ENCODE measurements at places on chromosomes 3 and 15.

- no peak for DNase-seq
Measured at GRCh38 chr3:72346526-72346926, 501.7 kb downstream of the SHQ1 start.

- no peak for DNase-seq
Measured at GRCh38 chr3:2802429-2802828, 307.7 kb downstream of the IL5RA start.

GRCh38 chr15:69414701-69415167 lies 585 bp downstream of the KIF23 start:
- no peak for DNase-seq

GRCh38 chr3:9158865-9159630 lies 90.4 kb downstream of the SRGAP3 start:
- no peak for DNase-seq

GRCh38 chr15:89907289-89907688 lies 5.5 kb downstream of the ARPIN start:
- DNase-seq: no peak

DNA sequence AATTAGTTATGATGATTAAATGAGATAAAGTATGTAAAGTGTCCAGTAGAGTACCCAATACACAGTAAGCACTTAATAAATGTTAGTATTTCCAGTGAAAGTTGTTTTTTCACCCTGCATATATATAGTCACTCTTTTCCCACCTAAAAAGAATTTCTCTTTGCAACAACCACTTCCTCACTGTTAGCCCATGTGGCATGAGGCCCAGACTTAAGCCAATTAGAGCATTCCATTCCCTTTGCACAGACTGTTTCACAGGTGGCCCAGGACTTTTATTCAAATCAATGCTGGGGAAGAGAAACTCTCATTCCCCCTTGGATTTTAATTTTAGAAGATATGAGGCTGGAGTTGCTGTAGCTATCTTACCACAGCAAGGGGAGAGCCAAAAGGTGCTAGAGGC lies 3.7 kb downstream of the IFT80 start:
- no peak for DNase-seq

DNA sequence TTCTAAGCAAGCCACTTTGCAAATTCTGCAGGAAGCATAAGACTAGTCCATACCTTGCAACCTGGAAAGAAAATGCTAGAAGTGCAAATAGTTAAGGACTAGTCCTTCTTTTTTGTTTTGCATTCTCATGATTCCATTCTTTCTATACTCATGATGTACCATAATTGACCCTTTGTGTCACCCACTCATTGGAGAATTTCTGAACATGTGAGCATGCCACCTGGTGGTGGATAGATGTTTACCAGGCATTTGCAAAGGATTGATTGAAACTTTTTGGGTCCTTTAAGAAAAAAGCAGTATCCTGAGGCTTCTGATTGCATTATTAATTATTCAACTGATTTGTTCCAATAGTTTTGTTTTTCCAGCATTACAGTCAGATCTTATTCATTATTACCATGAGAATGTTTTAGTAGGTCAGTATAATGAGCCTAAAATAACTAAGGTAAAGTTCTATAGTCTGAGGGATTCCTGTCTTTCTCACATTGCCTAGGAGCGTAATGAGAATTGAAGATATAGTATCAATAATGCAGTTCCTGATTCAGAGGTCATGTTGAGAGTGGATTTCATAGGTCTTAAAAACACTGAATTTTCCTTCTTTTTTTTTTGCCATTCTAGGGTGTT lies 20.2 kb upstream of the DIPK2A start:
- no peak for DNase-seq

DNA sequence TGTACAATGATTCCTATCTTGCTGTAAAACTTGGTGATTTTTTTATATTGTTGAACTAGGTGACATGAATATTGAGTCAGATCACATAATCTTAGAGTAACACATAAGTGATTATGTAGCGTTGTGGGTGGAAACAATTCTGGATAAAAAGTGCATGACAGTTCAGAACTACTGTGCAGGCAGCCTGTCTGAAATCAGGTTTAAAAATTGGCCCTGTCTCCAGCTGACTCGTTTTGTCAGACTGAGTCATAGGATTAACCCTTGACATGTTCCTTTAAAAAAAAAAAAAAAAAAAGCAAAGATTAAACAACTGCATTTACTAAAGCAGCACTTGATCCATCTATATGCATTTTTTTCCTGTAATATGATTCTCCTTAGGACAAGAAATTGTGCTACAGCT lies 160.0 kb upstream of the CGNL1 start:
- no peak for DNase-seq

GRCh38 chr15:65050270-65050669 lies 5.1 kb downstream of the SLC51B start:
- DNase-seq: no peak

DNA sequence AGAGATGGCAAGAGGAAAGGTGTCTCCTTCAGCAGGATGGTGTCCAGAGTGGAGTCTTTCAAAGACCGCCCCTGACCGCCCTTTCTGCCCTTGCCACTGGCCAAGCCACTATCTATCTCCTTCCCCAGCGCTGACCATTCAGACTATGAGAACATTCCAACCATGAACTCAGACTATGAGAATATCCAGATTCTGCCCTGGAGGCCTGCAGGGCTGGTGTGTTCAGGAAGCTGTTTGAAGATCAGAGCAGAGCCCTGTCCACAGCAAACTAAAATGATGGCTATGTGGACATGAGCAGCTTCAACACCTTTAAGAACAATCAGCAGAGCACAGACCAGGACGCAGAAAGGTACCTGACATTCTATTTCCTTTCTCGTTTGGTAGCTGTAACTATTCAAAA lies 57.3 kb upstream of the WNT7A start:
- DNase-seq: no peak

DNA sequence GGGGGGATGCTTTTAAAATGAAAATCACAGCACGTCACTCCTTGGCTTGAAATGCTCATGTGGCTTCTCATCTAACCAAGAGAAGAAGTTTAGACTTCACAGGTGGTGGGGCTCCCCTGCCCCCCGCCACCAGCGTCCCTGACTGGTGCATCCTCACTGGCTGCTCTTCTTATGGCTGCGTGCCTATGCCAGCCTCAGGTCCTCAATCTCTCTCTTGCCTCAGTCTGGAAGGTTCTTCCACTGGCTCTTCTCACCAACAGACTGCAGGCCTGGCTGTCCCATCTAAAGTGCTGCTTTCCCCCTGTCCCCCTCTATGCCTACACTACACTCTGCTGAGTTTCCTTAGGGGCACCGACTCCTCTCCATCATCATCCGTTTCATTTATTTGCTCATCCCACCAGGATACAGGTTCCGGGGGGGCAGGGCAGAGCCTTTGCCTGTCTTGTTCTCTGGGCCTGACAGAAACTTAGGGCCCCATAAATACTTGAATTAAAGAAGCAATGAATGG lies 20.6 kb downstream of the ABTB1 start:
- DNase-seq: no peak

- DNase-seq: no peak
Measured at GRCh38 chr3:67724434-67724833, 70.0 kb upstream of the SUCLG2 start.

- no peak for DNase-seq
Measured at GRCh38 chr3:98984024-98984423, 82.5 kb upstream of the DCBLD2 start.

DNA sequence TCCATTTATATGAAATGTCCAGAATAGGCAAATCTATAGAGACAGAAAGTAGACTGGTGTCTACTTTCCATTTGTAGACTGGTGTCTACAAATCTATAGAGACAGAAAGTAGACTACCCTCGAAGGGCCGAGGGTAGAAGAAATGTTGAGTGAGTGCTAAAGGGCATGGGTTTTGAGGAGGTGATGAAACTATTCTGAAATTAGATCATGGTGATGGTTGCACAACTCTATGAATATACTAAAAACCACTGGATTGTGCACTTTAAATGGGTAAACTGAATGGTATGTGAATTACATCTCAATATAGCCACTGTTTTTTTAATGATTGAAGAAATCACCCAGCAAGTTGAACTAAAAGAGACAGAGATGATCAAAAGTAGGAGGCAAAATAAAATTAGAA lies 27.9 kb downstream of the TP53BP1 start:
- no peak for DNase-seq

- no peak for DNase-seq
Measured at GRCh38 chr3:188979669-188980310, 192.0 kb upstream of the TPRG1 start.

GRCh38 chr3:40337136-40338108 lies 27.9 kb downstream of the EIF1B start:
- no peak for DNase-seq

DNA sequence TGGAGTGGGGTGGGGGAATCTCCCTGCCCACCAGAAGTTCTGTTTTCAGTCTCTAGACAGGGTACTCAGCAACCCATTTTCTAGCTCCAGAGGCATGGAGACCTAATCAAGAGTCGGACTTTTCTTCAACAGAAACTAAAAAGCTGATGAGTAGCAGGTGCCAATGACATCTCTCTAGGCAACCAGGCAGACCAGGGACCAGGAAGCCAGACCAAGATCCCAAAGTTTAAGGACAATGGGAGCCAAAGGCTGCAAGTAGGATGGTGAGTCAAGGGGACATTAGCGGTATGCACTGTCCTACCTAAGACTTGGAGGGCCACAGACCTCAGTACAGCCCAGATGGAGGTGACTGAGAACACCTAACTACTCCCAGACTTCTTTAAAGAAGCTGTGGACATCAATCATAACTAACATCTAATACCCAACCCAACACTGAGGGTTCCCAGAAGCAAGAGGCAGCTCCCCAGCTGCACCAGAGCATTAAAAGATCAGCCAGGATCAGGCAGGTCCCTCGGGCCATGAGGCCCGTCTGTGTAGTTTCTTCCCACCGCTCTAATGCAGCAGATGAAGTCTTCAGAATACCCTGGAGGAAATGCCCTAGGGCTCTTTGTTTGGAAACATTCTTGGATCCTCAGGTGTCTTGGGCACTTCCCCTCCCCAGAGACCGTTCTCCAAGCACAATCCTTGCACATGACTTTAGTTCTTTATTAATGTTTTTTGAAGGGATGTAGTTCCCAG lies 979 bp downstream of the CCDC71 start:
- no peak for DNase-seq

DNA sequence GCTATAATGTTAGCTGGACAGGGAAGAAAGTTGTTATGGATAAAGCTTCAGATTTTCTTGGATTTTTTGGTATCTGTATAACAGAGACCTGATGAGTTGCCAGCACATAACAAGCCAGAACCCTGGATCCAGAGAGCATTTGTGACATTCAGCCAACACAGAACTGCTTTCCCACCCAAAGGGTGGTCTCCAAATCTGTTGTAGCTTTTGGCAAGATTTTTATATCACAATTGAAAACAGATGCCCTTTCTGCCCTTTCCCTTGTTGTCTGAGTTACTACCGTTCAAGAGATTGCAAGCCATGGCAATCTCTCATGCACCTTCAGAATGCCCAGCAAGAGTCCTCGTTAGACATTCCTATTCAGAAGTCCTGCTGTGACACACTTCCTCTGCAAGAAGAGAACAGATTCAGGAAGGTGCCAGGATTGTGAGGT lies 107.6 kb upstream of the FGF7 start:
- DNase-seq: no peak

DNA sequence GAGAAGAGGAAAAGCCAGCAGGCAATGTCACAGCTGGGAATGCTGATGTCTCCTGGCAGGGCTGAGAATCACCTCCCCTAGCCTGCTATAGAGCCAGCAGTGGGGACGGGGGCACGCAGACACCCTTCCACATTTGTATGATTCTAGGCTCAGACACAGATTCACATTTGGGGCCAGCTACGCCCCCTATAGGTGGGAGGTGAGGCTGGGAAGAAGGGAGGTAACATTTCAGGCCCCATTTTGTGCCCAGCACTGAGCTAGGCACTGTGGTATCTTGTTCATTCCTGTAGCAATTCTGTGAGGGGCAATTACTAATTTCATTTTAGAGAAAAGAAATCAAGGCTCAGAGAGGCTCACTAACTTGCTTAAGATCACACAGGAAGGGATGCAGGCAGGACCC lies 15.9 kb upstream of the ACAD9 start:
- no peak for DNase-seq

DNA sequence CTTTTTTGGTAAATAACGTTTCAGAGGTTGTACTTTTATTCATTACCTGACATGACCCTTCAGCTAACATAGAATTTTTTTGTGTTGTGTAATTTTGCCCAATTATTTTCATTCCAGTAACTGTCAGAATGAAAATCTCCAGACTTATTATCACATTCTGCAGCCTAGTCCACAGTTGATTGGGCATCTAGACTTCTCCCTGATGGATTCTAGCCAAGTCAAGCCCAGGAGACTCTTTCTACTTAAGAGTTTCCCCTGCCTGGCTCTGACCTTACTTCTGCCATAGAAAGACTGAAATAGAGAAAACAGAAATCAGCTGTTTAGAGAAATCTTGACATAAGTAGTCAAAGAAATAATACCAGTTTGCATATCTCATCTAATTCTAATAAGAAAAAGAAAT lies 82.9 kb upstream of the CDAN1 start:
- DNase-seq: no peak

GRCh38 chr3:43966530-43966929 lies 275.2 kb upstream of the TOPAZ1 start:
- no peak for DNase-seq

GRCh38 chr3:144859161-144859560 lies 887.5 kb downstream of the DIPK2A start:
- no peak for DNase-seq

- DNase-seq: no peak
Measured at GRCh38 chr3:77190374-77190773, 150.5 kb downstream of the ROBO2 start.

- no peak for DNase-seq
Measured at GRCh38 chr15:71111181-71111565, 4.1 kb upstream of the THSD4 start.

- DNase-seq: no peak
Measured at GRCh38 chr3:72303926-72304325, 519.0 kb upstream of the PROK2 start.

- no peak for DNase-seq
Measured at GRCh38 chr3:194089357-194090177, 46.4 kb upstream of the HES1 start.

- DNase-seq: peak; percentile 76
Measured at GRCh38 chr3:184248454-184249411, at the start of gene ALG3. Gene ALG3, minus strand, starts transcription at chr3:184248962. Its CDS starts 22 bp downstream, at chr3:184248940.

- DNase-seq: no peak
Measured at GRCh38 chr3:175704366-175705055, 845.4 kb downstream of the NAALADL2 start.

DNA sequence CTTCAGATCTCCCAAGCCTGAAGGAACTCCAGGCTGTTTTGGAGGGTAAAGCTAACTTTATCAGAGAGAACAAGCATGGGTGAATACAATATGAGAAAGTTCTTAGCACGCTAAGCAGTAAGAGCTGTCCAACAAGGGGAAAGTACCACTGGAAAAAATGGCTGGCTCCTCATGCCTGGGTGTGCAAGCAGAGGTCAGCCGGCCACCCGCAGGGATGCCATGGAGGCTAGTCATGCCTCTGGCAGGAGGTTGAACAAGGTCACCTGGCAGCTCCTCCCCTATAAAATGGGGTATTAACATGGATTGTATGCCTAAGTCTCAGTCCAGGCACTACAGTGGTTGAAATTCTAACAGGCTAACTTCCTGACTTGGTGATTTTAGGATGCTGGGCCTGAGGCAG lies 75.4 kb upstream of the SLC6A1 start:
- DNase-seq: no peak

GRCh38 chr3:101725194-101725889 lies 928 bp downstream of the CEP97 start:
- DNase-seq: no peak

GRCh38 chr15:63942486-63943365 lies 103.6 kb downstream of the DAPK2 start:
- DNase-seq: no peak
